ENCODE measurements at places on chromosomes 16 and 17. TPM values are rescaled to one million over a fixed set of nuclear protein-coding genes. Genes with fewer than 3 reads are reported as not detected.

- DNase-seq = no peak
Observed at GRCh38 chr16:86828202-86828601, 249.9 kb downstream of the FOXL1 start.

DNA sequence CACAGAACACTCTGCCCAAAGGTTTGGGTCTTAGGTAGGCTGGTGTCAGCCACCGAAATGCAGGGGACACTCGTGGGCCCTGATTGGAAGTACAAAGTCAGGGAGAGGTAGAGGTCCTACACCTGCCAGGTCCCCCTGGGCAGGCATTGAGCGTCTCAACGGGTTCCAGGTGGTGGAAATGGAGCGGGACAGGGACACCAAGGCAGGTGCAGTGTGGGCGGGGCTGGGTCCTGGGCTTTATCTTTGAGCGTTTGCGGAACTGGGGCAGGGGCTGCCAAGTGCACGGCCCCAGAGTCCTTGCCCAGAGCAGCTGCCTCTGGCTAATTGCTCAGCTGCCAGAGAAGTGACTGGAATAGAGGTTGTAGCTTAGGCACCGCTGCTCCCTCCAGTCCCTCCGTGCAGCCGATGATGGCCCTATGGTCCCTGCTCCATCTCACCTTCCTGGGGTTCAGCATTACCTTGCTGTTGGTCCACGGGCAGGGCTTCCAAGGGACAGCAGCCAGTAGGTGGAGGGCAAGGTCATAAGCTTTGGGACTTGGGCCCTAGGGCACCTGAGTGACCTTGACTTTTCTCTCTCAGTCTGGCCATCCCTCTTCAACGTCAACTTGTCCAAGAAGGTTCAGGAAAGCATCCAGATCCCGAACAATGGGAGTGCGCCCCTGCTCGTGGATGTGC, at the start of gene ZACN:
Gene ZACN (plus strand): TSS at position 323 of the 675 bp plus-strand sequence. CDS start 83 bp downstream, at position 406.
- DNase-seq = no peak

GRCh38 chr17:46979147-46979863, at the start of gene RPRML:
RPRML (minus strand) TSS chr17:46979253; CDS start chr17:46979007, 246 bp downstream.
- no peak for DNase-seq

GRCh38 chr16:86395477-86395876, 114.8 kb upstream of the FOXF1 start:
- no peak for DNase-seq

DNA sequence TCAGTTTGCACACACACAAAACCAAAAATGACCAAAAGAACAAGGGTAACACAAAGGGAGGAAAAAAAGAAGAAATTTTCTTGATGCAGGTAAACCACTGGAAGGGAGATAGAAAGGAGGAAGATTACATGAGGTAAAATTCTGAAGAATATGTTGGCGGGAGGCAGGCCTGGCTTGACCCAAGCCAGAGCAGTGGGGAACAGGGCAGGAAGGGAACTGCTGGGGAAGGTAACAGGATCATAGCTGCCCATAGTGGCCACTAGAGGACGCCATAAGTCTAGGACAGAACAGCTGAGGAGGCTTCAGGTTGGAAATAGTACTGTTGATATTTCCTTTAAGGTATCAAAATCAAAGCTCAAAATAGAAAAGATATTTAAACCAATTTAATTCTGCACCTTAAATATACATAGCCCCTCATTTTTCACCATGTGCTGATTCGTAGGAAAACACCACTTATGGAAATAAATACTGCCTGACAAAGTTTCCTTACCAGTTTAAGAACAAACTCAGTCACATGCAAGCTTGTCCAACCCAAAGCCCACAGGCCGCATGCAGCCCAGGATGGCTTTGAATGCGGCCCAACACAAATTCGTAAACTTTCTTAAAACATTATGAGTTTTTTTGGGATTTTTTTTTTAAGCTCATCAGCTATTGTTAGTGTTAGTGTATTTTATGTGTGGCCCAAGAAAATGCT, 15.5 kb downstream of the VPS35 start:
- peak; percentile 64 for DNase-seq

- DNase-seq = no peak
Observed at GRCh38 chr16:79411805-79412204, 188.7 kb downstream of the MAF start.

DNA sequence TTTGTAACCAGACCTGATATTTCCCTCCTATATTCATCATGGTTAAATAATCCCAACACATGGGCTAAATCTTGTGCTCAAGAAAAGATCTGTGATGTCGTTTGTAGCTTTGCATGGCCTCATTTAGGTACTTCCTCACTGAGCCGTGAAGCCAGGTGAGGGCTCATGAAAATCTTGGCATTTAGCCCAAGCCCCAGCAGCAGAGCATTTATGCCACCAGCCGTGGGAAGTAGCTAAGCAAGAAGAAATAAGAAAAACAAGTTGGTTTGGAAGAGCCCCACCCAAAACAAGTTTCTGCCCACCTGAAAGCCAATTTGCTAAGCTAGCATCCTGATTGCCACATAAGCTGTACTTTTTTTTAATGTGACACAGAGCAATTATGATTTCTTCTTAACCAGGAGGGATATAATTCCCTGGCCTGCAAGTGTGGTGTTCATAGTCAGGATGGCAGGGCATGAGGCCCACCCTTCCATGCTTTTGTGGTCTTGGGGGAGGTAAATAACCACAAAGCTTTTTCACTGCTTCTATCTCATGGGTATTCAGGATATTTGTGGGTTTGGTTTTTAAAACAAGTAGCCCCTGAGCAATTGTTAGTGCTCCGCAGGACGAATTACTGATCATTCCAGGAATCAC, 10.5 kb downstream of the TMIGD1 start:
- DNase-seq = no peak

RRAD gene
- 130 TPM for total RNA-seq

C1QL1 gene
- not detected for total RNA-seq

P2RX5 gene
- total RNA-seq = 0.53 TPM

B3GNT9 gene
- total RNA-seq = 8.7 TPM

C16orf95 gene
- 0.79 TPM for total RNA-seq

All from bronchial epithelial cell (primary cell).